Activated CD4-positive, CD25-positive, alpha-beta regulatory T cell treated with anti-CD3 and anti-CD28 coated beads, Interleukin-2, amount 50 U/mL, for 16 hours (primary cell): ENCODE measurements at places on chromosomes 1 and 21.

GRCh38 chr1:158945061-158945460 is 13.7 kb downstream of the PYHIN1 start:
- no peak for DNase-seq

DNA sequence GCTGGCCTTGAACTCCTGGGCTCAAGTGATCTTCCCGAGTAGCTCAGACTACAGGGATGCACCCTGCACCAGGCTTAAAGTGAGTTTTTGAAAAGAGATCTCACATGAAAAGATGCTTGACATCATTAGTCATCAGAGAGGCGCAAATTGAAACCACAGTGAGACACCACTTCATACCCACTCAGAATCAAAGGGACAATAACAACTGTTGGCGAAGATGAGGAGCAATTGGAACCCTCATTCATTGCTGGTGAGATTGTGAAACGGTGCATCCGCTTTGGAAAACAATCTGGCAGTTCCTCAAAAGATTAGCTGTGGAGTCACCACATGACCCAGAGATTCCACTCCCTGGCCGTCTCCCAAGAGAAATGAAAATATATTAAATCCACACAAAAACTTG is 122.3 kb downstream of the PGBD5 start:
- no peak for DNase-seq

DNA sequence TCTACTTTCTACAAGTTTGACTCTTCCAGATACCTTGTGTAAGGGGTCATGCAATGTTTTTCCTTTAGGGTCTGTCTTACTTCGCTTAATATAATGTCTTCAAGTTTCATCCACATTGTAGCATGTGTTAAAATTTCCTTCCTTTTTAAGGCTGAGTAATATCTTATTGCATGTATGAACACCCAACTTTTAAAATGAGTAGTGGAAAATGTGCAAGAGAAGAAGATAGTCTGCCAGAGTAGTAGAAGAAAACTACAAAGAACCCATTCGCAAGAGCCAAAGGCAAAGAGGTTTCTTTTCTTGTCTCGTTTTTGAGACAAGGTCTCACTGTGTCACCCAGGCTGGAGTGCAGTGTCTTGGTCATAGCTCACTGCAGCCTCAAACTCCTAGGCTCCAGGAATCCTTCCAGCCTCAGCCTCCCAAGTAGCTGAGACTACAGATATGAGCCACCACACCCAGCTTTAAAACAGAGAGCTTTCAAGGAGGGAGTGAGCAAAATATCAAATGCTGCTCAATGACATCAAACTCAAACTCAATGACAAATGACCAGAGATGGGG is 9.4 kb downstream of the IL23R start:
- no peak for DNase-seq

GRCh38 chr1:208004851-208005250 is 93.9 kb upstream of the CD34 start:
- DNase-seq: no peak

DNA sequence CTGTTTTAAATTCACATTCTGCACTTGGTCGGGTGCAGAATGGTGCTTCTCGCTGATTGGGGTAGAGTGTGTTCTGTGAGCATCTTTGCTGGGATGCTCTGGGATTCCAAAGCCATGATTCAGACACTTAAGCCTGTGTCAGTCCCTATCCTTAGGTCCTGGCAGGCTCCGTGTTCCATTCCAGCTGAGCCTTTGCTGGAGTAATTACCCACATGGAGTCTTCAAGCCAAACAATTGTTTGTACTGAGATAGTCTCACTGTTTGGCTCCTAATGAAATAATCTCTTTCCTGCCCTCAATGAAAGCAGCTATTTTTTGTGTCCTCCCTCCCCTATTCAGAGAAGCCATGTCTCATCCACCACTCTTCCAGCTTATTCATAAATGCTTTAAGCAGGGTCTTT is 18.7 kb downstream of the SMAP2 start:
- DNase-seq: no peak

DNA sequence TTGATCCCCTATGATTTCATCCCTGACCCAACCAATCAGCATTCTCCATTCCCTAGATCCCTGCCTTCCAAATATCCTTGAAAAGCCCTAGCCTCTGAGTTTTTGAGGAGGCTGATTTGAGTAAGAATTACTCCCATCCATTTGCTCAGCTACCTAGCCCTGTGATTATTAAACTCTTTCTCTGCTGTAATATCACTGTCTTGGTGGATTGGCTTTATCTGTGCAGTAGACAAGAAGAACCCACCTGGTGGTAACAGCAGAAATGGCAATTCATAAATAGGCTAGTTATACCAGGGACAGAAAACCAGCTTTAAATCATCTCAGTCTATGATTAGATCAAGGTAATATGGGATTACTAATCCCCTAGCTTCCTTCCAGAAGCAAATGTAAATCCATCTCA is 13.0 kb downstream of the IL20 start:
- no peak for DNase-seq

- DNase-seq: no peak
These were observed 39.3 kb downstream of the BRINP2 start for GRCh38 chr1:177210071-177210470.

GRCh38 chr21:26962621-26963181 is 4.2 kb downstream of the ADAMTS5 start:
- DNase-seq: no peak

- DNase-seq: no peak
These were observed 53.8 kb upstream of the CFAP126 start for GRCh38 chr1:161421456-161421855.

GRCh38 chr1:150973836-150974579 is 627 bp downstream of the CERS2 start:
- DNase-seq: no peak

DNA sequence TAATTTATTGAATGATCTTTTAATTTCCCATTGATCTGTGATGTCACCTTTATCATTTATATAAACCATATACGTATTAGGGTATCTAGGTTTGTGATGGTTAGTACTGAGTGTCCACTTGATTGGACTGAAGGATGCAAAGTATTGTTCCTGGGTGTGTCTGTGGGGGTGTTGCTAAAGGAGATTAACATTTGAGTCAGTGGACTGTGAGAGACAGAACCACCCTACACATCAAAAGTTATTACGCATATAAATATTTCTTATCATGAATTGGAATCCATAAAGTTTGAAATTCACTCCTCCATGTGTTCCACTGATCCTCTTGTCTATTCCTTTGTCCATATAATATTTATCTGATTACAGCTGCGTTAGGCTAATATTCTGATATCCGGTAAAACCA is 100.5 kb downstream of the PIGK start:
- no peak for DNase-seq

DNA sequence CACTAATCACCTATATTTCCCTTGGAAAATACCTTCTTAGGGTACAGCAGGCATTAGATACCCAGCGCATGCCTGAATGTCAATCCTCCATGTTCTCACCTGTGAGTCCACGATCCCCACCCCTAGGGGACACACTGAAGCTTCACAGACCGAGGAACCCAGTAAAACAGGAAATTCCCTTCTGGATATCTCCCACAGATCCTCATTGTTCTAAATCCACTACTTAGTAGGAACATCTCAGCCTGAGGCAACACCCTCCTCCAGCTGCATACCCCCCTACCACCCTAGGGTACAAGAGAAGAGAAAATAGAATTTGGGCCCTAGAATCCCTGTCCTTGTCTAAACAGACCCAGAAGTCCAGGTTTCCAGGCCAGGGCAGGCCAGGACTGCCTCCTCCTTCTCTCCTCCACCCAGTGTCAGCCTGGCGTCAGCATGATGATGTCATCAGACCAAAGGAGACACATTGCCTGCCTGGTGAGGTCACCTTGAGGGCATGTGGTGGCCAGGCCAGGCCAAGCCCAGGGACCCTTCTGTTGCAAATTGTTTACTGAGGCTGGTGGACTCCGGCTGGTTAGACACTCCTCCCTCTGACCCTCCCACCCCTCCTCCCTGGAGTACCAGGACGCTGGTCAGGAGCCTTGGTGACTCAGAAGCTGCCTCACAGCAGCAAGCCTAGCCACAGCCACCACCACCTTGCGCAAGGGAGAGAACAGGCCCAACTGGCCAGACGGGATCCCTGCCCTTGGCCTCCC is 6.2 kb downstream of the NECTIN4 start:
- DNase-seq: no peak

GRCh38 chr1:115089420-115090185 is at the start of gene TSPAN2:
Gene TSPAN2, minus strand, starts transcription at chr1:115089503. Its CDS starts 71 bp downstream, at chr1:115089432.
- DNase-seq: no peak

DNA sequence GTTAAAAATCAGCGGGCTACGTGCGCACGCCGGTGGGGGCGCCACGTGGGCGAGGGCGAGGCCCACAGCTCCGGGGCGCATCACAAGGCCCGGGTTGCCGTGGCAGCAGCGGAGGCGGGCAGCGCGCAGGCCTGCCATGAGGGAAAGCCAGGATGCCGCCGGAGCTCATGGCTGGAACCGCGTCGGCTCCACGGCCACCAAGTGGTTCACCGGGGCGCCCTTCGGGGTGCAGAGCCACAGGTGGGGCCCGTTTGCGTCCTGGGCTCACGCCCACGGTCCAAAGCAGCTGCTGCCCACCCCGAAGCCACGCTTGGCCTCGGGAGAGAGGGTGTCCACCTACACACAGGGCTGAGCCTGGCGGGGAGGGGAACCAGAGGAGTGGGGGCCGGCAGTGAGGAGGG is 4.9 kb upstream of the TTC22 start:
- DNase-seq: no peak

DNA sequence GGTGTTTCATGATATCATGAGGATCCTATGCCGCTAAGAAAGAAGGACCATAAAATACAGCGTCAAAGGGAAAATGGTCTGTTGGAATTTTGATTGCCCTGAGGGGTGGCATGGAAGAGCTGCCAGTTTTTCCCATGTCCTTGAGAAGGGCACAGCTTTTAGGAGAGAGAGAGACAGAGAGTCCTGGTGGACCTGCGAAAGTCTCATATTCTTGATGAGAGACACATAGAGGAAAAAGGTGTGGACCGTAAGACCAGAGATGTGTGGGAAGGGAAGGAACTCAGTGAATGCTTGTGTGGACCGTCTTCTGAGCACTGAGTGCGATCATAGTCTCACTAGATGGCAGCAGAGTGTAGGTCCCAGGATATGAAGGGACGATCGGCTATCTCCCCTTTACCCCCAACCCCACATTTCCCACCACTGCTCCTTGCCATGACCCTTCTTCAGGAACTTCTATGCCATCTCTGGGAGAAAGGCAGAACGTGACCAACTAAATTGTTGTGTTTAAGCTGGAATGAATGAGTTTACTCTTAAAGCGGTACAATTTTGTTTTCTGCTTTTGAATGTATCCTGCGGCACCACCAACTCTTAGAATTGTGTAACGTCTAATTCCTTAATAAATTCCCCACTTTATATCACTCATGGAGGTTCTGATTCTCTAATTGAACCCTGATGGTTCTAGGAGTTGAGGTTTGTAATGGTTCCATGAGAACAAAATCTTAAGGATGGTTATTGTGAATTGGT is 117.7 kb downstream of the CTH start:
- DNase-seq: no peak

- no peak for DNase-seq
These were observed 48.9 kb downstream of the RHOU start for GRCh38 chr1:228784181-228784580.

DNA sequence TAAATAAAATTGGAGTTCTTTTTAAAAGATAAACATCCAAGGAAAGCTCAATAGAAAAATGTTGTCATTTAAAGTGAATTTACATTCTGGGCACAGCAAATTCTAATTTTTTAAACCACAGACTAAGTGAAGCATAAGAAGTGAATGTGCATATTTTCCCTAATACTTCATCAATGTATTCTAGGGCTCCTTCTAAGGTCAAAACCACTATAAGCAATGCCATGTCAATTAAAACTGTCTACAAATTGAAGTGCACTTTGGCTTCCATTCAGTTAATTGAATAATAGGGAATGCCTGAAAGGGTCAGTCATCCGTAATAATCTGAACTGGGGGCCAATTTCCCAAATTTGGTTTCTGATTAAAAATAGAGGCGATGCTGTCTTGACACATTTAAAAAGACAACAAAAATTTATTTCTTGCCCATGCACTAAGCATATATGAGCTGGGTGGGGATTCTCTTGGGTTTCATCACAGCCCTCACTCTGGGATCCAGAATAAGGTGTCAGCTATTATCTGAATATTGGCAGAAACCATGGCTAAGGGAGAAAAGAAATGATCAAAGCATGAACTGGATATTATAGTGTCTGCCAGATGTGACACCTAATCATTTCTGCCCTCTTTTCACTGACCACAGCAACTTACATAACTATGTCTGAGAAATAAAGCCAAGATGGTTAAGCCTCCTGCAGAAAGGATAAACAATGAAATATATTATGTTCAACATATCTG is 660.6 kb upstream of the B3GALT2 start:
- no peak for DNase-seq

DNA sequence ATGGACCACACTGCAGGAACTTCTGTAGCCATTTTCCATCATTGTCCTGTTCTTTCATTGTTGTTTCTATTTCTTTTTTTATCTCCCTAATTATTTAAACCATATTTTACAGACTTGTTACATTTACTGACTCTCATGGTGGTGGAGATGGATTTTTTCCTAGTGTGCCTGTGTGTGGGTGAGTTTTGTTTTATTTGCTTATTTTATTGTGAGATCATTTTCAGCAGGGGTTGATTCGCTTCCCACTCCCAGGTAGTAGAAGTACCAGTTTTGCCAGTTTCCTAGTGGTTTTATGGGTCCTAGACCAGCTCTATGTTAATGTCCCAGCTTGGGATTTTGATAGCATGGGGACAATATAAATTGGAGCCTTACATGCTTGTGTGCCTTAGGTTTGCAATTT is 80.0 kb upstream of the BACH1 start:
- DNase-seq: no peak

- no peak for DNase-seq
These were observed 446.0 kb downstream of the PTPRU start for GRCh38 chr1:29682171-29682918.

DNA sequence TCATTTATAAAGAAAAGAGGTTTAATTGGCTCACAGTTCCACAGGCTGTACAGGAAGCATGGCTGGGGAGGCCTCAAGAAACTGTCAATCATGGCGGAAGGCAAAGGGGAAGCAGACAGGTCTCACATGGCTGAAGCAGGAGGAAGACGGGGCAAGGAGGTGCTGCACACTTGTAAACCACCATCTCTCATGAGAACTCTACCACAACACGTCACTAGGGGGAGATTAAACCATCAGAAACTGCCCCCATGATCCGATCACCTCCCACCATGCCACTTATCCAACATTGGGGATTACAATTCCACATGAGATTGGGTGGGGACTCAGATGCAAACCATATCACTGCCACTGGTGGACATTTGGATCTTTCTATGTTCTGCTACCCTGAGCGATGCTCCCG is 351.4 kb downstream of the NPHP4 start:
- DNase-seq: no peak

DNA sequence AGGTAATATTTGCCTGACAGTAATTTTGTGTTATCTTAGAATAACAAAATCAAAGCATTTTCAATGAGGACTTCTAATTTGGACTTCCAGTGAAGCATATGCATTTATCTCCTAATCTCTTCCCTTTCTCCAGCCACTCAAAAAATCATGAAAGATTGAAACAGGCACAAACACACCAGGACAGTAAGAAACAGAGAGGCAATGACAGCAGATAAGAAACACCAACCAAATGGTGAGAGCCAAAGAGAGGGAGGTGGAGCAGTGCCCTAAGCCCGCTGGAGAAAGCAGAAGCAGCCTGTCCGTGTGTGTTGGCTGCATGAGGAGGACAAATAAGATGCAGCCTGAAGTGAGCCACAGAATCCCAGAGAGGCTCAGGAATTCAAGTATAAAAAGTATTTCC is 39.0 kb downstream of the SLC44A3 start:
- DNase-seq: no peak
